ENCODE measurements at places on chromosomes 5 and 9. TPM values are rescaled to one million over a fixed set of nuclear protein-coding genes. Genes with fewer than 3 reads are reported as not detected.

The IL9 gene
- not detected for total RNA-seq

The INSL4 gene
- total RNA-seq = not detected

The TAS2R1 gene
- not detected for total RNA-seq

The CCL27 gene
- not detected for total RNA-seq

The SPATA31A3 gene
- total RNA-seq = not detected

- no peak for DNase-seq
Measured at GRCh38 chr9:37997636-37998374, 71.2 kb downstream of the SHB start.

GRCh38 chr9:137574192-137574591, 4.5 kb downstream of the DPH7 start:
- no peak for DNase-seq

- DNase-seq = peak; percentile 51
Measured at GRCh38 chr9:5364294-5365024, 24.8 kb upstream of the RLN1 start.

GRCh38 chr5:131081374-131081773, 83.7 kb downstream of the HINT1 start:
- no peak for DNase-seq

DNA sequence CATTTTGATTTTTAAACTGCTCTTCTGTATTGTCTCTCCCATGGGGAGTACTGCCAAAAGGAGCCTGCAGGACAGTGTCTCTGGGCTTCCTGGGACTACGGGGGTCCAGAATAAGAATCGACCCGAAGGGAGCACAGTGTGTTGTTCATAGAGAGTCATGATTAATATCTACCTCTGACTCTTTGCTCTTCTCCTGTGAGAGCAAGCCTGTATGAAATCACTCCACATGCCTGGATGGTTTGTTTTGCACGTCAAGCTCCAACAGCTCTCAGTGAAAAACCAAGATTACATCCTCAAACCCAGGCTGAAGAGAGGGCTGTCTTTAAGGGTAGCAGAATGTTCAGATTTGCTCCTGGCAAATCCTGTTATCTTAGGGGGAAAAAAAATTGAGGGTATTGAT, 1860.0 kb upstream of the WWC1 start:
- no peak for DNase-seq

DNA sequence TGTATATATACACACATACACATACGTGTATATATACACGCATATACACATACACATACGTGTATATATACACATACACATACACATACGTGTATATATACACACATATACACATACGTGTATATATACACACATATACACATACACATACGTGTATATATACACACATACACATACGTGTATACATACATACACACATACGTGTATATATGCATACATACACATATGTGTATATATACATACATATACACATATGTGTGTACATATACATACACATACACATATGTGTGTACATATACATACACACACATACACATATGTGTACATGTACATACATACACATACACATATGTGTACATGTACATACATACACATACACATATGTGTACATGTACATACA, 82.6 kb downstream of the SYK start:
- no peak for DNase-seq

DNA sequence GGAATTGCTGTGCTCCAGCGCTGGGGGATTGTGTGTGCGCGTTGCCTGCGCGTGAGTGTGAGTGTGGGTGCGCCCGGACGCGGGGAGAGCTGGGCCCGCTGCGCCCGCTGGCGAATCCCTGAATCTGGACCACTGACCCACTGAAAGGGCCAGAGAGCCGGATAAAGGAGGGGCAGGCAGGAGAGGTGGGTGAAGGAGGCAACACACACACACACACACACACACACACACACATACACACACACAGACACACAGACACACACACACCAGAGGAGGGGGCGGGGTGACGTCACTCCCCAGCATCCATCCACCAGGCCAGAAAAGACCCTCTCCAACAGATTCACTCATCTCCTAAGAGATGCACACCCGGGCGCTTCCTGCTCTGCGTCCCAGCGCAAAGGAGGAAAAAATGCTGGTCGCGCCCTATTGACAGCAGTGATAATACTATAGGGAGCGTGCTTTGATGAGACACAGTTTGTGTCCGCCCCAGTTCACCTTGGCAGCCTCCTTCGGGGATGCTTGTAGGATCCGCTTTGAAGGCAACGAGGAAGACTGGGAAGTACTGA, 1059.1 kb upstream of the DMAC1 start:
- no peak for DNase-seq

GRCh38 chr5:26681861-26682260, 356.5 kb downstream of the CDH9 start:
- no peak for DNase-seq

DNA sequence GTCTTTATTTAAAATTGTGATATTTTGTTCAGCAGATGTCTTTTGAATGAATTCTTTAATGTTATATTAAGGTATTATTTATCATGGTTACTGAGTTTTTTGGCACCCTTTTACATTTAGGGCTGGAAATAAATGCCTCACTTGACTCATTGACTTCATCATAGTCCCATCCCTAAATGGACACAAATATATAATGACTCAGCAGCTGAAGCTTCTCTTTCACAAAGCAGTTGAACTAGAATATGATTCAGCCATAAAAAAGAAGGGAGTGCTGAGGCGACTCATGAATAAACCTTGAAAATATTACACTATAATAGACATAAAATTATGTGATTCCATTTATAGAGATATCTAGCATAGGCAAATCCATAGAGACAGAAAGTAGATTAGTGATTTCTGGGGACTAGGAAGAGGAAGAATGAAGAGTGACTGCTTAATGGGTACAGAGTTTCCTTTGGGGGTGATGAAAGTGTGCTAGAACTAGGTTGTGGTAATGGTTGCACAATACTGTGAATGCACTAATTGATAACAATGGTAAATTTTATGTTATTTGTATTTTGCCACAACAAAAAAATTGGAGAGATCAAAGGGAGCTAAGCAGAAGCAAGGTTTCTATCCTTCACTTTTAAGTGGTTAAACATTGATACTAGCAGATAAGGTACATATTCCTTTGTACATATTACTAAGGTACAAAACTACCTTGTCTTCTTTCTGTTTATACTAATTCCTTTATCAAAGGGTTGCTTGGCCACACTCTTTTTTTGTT, 449.6 kb downstream of the NTRK2 start:
- DNase-seq = no peak

- DNase-seq = no peak
Measured at GRCh38 chr9:129751841-129752801, 721 bp downstream of the PTGES start.

GRCh38 chr9:118529624-118530214, 825.5 kb downstream of the TLR4 start:
- DNase-seq = peak; percentile 62

Data from GM12878 (cell line).